ENCODE measurements at places on chromosomes 1 and 21.
A peak's percentile ranks its signal among the peaks of the same experiment; 100 is the strongest.

GRCh38 chr21:37450445-37450941 lies 83.9 kb downstream of the DYRK1A start:
- DNase-seq, result no peak

DNA sequence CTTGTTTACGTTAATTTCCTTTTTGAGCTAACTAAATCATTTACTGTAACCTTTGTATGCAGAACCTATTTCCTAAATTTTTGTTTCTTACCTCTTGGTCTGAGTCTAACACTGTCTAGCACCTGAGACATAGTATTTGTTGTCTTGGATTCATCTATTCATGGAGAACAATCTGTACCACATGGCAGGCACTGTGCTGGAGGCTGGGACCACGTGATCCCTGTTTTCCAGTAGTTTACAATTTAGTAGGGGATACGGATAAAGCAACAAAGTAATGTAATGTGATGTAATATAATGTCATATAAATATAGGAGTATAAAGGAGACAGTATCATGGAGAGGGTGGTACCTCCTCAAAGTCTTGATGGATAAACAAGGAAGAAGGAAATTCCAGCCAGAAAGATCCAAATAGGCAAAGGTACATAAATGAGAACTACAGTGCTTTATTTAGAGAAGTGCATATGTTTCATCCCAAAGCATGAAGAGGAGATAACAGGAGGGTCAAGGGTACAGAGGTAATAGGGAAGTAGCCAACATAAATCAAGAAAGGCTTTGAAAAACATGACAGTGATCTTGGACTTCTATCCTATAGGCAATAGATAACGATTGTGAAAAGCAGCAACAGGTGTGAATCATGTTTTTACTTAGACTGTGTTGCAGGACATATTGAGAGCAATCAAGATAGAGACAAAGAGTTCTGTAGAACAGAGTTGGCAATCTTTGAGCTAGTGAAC lies 25.9 kb upstream of the CLCA4 start:
- no peak for DNase-seq

DNA sequence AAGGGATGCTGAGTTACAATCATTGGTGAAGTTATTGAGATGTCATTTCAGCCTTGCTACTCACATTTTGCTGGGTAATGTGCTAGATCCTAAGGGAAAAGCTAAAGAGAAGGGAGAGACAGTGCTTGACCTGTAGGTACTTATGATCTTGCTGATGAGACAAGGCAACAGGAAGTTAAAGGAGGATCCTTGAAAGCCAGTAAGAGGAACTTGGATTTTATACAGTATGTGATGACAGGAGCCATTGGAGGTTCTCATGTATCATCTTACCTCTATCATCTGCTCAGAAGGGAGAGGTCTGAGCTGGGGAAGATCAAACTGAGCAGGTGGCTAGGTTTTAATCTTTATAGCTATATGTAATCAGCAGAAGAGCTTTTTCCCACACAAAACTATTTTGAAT lies 6.3 kb downstream of the APOBEC4 start:
- peak; percentile 7 for DNase-seq

GRCh38 chr1:234433563-234434285 lies 45.3 kb downstream of the TARBP1 start:
- DNase-seq, result no peak

- DNase-seq, result no peak
These were observed 66.8 kb downstream of the SLC27A3 start for GRCh38 chr1:153842006-153842471.

DNA sequence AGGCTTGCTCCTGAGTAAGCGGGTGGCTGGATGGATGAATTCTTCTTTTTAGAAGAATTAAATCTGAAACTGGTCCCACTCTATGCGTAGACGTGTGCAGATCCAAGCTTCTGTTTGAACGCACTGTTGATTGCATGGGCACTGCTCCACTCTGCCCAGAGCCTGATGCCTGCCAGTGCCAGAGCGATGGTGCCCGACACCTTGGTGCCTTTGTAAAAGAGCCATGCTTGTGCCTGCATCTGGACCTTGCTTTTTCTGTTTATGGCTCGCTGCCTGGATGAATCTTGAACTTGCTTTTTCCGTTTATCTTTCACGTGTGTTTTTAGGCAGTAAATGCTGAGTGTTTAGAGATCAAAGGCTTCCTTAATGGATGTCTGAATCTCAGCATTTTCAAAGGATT lies 15.0 kb upstream of the PWP2 start:
- no peak for DNase-seq

DNA sequence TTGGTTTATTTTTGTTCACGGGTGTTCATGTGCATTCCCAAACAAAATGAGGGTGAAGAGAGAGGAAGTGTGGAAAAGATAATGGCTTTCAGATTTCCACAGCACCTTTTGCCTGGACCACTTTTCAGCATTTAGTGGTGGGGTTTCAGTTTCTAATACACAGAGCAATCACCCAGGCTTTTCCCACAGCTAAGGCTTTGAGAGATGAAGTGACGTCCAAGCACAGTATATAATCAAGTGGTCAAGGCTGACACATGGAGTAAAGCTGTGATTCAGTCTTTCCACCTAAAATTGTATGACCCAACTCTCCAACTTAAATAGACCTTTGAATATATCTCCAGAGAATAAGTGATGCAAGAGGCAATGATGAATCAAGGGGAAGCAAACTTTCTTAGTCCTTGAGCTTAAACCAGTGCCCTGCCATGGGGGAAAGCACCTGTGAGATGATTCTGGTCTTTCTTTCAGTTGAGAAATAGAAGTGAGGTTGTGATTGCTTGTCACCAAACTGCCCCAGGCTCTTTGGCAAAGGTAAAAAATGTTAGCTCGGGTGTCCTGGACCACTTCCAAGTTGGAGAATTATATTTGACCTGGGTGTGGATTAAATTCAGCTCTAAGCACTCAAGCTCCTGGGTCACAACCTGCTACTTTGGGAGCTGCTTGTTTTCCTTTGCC lies 2.4 kb upstream of the PIK3R3 start:
- no peak for DNase-seq

DNA sequence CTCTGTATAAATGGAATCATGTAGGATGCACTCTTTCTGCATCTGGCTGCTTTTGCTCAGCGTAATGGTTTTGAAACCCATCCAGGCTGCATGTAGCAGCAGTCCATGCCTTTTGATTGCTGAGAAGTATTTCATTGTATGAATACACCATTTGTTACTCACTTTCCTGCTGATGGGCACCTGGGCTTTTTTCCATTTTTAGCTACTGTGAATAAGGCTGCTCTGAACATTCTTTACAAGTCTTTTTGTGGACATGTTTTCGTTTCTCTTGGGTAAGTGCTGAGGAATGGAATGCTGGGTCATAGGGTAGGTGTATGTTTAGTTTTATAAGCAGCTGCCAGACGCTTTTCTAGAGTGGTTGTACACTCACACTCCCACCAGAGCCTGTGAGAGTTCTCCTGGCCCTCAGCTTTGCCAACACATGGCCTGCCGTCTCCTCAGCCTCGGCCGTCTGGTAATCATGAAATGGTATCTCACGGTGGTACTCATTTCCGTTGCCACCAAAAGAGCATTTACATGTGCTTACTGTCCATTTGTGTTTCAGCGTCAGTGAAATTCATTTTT lies 22.7 kb downstream of the SLX9 start:
- DNase-seq, result no peak

GRCh38 chr1:34276606-34277005 lies 99.9 kb downstream of the C1orf94 start:
- DNase-seq, result no peak

DNA sequence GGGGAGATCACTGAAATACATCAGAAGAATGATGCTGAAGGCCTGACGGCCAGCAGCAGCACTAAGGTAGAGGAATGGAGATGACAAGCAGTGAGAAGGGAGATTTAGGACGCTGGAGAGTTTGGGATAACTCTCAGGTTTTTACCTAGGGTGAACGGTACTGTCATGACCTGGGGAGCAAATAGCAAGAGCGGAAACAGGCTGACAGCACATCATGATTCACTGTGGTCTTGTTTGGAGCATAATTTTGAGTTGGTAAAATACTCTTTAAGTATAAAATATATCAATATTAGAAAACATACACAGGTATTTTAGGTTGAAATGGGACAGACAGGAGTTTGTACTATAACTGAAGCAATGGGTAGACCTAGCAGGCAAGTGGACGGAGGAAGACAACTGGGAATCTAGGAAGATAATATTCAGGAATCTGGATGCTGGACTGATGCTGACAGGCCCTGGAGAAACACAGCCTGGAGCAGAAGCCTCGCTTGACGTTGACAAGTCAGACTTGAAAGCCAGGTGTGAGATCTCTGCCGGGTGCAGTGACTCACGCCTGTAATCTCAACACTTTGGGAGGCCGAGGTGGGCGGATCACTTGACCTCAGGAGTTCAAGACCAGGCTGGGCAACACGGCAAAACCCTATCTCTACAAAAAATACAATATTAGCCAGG lies 33.3 kb downstream of the ALG14 start:
- no peak for DNase-seq

- DNase-seq, result no peak
These were observed 20.9 kb downstream of the SKI start for GRCh38 chr1:2248854-2249558.

- DNase-seq, result peak; percentile 50
These were observed 3.5 kb upstream of the TIAM1 start for GRCh38 chr21:31347435-31348032.

- DNase-seq, result no peak
These were observed 170.3 kb upstream of the DUSP10 start for GRCh38 chr1:221912230-221912629.

DNA sequence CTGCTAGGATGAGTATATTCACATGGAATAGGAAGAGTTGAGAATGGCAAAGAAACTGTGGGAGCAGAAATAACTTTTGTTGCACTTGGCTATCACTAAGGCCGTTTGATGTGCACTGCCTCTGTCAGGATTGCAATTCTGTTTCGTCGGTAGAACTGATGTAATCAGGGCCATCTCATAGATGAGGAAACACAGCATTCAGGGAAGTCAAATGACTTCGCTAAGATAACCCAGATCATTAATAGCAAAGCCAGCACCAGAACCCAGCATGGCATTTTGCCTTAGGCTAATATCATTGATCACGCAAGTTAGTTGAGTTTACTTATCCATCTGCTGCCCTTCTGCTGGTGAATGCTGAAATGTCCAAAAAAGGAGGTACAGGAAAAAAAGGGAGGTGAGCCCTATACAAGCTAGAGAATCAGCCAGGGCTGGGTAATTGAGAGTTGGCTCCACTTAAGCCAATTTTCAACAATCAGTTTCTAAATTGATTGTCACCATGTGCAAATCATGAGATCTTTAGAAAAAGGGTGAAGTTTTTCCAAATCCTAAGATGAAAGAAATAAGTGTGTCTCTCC lies 7.6 kb downstream of the RASSF5 start:
- no peak for DNase-seq

DNA sequence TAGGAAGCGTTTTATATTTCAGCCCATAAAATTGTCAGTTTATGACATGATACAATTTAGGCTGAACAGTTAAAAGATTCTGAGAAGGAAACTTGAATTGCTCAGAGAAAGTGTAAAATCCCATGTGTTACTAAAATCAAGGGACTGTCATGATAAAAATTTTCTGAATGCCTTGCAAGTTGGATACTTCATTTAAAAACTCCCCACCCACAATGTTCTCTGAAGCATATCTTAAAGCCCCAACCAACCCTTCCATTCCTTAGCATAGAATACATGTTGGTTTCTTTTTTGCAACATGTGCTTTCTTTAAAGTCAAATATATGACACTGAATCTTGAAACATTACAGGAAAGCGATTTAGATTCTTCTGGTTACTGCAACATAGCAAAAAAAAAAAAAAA lies 97.4 kb downstream of the MRPL39 start:
- no peak for DNase-seq

GRCh38 chr1:99980928-99981327 lies 11.1 kb downstream of the SLC35A3 start:
- no peak for DNase-seq

DNA sequence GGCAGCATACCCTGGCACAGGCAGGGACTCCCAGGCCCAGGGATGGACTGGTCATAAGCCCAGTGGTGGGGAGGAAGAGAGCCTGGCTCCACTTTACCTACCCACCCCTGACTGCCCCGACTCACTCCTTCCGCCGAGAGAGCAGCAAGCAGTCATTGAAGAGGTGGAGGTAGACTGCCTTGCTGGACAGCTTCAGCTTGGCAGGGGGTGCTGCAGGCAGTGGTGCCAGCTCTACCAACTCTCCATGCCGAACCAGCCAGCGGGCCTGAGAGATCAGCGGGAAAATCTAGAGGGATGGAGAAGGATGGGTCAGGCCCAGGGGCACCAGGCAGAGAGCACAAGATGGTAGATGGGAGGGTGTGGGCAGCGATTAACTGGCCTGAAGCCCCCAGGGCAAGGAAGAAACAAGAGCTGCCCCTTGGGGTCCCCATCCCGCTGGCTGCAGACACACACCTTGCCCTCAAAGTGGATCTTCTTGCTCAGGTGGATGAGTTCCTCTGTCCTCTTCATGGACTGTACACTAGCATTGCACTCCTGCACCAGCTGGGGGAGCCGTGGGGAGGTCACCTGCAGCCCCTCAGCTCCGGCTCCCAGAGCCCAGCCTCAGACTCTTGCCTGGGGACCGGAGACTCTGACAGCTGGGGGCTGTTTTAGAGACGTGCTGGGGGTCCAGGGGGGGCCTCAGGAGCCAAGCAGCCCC lies 7.7 kb downstream of the ARHGEF19 start:
- DNase-seq, result peak; percentile 21

GRCh38 chr1:173276922-173277800 lies 70.0 kb upstream of the TNFSF4 start:
- no peak for DNase-seq

DNA sequence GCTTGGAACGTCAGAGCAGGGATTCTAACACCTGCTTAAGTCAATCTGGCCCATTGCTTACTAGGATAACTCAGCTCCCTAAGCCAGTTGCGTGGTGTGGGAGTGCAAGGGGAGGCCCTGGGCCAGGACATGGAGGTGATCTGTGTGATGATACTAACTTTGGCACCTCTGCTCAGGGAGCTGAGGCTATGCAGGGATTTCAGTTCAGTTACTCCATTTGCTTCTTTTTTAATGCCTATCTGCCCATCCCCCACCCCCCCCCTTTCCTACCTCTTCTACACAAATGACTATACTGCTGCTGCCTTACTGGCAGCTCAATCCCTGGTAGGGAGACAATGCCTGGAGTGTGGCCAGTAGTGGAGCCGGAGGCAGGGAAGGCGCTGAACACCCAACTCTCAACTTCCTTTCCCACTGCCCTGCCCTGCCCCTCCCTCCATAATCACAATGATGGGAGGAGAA lies 19.5 kb downstream of the INKA2 start:
- no peak for DNase-seq

DNA sequence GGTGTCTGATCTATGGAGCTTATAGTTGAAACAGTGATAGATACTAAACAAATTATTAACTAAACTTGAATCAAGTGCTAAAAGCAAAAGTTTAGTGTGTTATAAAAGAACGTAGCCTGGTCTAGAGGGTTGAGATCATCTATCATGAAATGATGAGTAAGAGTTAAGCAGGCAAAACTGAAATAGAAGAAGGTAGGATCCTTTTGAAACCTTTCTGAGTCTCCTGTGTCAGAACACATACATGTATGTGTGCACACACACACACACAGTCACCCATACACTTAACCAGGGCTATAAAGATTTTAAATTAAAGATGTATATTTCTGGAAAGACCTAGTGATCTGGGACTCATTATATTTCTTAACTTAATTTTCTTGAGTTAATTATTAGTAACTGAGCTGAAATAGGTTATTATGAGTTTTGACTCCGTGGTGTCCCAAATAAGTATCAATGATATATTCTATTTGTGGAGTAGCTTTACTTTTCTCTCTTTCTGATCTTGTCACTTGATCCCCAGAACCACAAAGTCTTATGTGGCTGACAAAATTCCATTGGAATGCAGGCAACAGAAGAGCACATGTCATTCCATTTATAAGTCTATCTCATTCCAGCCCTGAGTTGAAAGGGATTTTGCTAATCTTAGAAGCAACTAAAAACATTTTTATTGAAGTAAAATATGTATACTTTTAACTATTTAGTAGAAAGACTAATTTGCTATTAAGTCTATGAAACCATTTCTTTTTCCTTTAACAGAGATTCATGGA lies 70.7 kb downstream of the PRRX1 start:
- no peak for DNase-seq
